Cerebellum (tissue), 4 donors: ENCODE measurements at places on chromosomes 5 and 9. TPM values are rescaled to one million over a fixed set of nuclear protein-coding genes. Genes with fewer than 3 reads are reported as not detected.

Gene MARCHF11
- total RNA-seq = 1.6 TPM

Gene FOXI1
- total RNA-seq = not detected

Gene RAB3C
- 62.0 TPM for total RNA-seq

Gene C9orf153
- total RNA-seq = 1.6 TPM

Gene ZNF462
- total RNA-seq = 102 TPM

Gene FIBCD1
- total RNA-seq = 4.1 TPM

Gene FGF18
- 0.36 TPM for total RNA-seq

Gene OR13J1
- total RNA-seq = not detected

Gene F12
- total RNA-seq = 3.3 TPM
